Stimulated activated CD8-positive, alpha-beta memory T cell treated with anti-CD3 and anti-CD28 coated beads, Interleukin-15, amount 100 ng/mL, for 4 hours (primary cell): ENCODE measurements at places on chromosomes 7 and 10.

DNA sequence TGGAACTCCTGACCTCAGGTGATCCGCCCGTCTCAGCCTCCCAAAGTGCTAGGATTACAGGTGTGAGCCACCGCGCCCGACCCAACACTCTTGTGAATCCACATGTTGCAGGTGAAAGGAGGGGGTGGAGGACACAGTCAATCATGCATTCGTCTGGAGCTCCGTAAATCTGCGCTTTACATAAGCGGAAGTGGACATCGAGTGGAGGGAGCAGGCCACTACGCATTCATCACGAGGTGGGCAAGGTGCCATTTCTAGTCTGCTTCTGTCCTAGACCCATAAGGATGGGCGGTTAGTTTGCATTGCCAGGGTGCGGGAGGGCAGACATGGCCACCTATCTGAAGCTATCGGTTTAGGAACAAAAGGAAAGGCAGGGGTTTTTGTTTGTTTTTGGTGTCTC, 225.2 kb upstream of the TCERG1L start:
- DNase-seq = no peak

GRCh38 chr7:370775-371118, 80.8 kb downstream of the FOXL3 start:
- no peak for DNase-seq

DNA sequence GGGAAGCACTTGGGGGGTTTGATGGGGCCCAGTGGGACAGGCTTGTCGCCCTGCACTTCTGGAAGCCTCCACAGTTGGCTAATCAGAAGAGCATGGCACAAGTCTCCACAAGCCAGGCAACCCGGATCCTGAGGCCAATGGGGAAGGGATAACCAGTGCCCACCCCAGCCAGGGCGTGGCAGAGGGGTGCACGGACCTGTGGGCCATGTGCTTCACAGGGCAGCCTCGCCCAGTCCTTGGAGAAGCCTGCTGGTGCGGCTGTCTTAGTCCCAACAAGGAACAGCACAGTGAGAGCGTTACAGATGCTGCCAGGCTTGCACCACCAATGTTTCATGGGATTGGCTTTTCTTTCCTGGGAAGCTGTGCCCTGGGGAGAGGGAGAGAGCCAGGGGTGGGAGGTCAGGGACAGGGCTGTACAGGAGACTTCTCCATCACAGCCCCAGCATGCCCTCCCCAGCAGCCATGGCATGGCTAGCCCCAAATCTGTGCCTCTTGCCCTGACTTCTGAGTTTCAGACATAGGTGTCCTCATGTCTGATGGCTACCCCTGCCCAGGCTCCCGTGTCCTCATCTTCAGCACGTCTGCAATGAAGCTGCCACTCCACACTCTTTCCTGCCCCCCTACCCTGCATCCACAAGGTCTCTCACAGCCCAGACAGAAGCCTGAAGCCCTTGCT, 116.0 kb downstream of the PTPN20 start:
- no peak for DNase-seq

GRCh38 chr7:45721686-45722598, 147.8 kb downstream of the ADCY1 start:
- DNase-seq = no peak

GRCh38 chr7:96992192-96993005, 13.0 kb upstream of the DLX6 start:
- no peak for DNase-seq

DNA sequence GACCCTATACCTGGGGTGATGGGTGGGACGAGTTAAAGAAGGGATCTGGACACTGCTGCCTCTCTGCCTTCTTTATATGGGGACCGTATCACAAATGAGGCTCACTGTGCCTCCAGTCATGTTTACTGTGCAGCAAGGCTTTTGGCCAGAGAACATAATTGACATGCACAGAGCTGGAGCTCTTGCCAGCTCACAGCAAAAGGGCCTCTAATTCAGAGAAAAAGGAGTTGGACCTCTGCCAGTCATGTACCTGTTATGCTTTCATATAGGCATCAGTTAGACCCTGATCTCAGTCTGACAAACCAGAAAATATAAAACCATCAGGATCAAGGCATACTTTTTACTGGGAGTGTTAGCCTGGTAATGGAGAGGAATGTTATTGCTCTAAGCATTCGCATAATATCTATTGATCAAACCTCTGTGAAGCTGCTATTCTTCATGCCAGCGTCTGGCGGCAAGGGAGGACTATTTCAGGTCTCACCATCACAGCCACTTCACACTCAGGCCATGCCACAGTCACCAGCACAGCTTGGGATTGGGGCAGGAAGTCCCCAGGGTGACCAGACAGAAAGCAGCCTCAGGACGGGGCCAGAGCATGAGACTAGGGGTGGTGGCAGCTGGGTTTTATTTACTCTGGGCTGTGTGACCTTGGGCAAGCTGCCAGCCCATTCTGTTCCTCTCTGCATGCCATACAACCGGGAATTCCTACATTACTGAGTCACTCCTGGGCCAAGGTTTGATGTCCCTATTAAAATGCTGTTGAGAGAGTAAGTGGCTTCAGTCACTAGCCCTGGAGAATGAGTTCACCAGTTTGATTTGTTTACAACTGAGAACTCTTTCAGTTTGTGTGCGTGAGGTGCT, 90.1 kb downstream of the NPSR1 start:
- no peak for DNase-seq

GRCh38 chr10:71338728-71339495, 19.9 kb downstream of the SLC29A3 start:
- no peak for DNase-seq

- DNase-seq = no peak
Measured at GRCh38 chr10:126917975-126918908, 13.0 kb downstream of the DOCK1 start.

DNA sequence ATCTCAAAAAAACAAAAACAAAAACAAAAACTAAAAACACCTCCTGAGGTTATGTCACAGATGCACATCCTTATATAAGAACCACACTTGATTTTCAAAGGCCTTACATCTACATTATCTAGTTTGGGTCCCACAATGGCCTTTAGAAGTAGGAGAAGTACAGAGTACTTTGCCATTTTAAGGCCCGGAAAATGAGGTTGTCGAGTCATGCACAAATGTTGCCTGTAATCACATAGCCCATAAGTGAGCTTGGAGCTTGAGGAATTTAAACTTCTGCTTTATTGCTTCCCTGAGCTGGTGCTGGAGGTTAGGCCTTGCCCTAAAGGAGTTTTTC, 9.7 kb upstream of the MKRN1 start:
- DNase-seq = no peak
